ENCODE measurements at places on chromosomes 1 and 21.

- peak; percentile 74 for DNase-seq
Observed at GRCh38 chr1:24909388-24909898, 20.6 kb downstream of the RUNX3 start.

DNA sequence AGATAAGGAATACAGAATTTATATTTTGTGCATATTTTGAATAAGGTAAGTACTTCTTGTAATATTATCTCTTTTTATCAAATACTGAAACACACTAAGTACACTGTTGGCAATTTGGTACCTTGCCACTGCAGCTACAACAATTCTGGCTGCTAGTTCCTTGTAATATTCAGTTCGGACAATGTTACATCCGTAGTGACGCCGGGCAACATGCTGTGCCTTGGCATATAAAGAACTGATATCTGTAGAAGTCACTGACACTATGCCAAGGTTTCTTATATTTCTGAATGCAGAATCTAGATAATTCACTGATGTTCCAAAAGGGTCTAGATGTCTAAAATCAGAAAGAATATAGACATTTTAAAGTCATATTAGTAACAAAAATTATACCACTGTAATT is 17.5 kb downstream of the TRMT1L start:
- no peak for DNase-seq

DNA sequence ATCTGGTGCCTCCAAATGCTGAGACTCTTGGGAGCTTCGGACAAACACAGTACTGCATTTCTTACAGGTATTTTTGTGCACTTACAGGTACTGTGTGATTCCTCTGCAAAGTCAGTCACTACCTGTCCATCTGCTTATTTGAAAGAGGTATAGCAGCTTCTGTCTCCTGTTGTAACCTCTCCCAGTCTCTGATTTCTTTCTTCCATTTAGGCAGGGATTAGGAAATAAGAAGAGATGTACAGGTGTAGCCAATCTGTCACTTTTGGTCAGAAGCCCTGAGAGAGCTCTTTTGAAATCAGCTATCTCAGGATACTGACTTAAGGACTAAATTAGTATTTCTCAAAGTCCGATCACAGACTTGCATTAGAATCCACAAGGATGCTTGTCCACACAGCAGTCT is 54.0 kb downstream of the AKT3 start:
- DNase-seq: no peak

DNA sequence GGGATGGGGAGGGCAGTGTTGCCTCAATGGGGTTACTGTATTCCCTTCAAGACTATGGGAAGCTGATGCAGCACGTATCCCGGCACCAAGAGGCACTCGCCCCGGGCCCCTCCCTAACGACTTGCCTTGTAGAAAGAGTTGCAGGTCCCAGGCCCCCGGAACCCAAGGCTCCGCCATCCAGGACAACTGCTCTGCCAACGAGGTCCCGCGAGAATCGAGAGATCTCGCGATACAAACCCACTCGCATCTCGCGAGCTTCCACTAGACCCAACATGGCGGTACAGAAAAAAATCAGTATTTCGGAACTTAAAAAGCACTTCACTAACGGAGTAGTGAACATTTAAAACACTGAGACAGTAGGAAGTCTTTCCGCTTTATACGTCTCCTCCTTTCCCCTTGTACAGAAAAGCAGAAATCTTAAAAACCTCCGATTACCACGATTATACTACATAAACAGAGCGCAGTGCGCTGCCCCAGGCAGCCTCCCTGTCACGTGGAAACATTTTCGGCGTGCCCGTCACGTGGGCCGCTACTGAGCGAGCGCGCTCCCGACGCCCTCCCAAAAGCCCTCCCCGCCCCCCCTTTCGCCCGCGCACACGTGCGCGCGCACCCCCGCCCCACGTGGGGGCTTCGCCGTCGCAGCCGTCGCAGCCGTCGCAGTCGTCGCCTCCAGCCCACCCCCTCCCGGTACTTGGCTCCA is at the start of gene ZZZ3:
ZZZ3 (minus strand) TSS at position 199 of the 700 bp plus-strand sequence. CDS start 49,304 bp downstream, outside the sequence.
- DNase-seq: peak; percentile 93

- no peak for DNase-seq
Observed at GRCh38 chr1:147111381-147112130, 60.7 kb downstream of the PRKAB2 start.

- DNase-seq: no peak
Observed at GRCh38 chr1:164524810-164525209, 34.2 kb upstream of the PBX1 start.

DNA sequence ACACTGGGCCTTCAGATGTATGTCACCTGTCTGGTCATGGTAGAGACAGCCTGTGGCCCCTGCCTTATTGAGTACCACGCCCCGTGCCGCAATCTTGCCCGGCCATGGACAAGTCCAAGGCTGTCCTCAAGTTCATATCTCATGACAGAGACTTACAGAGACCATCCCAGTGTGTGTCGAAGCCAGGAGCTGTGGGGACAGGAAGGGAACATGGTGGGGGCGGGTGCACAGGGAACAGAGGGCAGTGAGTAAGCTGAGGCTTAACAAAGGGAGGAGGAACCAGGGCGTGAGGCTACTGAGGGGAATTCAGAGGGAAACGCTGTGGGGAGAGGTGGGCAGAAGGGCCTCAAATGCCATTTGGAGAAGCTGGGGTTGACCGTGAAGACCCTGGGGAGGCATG is 75.8 kb downstream of the ALPL start:
- no peak for DNase-seq

- DNase-seq: no peak
Observed at GRCh38 chr1:41876576-41877445, 41.9 kb downstream of the HIVEP3 start.

DNA sequence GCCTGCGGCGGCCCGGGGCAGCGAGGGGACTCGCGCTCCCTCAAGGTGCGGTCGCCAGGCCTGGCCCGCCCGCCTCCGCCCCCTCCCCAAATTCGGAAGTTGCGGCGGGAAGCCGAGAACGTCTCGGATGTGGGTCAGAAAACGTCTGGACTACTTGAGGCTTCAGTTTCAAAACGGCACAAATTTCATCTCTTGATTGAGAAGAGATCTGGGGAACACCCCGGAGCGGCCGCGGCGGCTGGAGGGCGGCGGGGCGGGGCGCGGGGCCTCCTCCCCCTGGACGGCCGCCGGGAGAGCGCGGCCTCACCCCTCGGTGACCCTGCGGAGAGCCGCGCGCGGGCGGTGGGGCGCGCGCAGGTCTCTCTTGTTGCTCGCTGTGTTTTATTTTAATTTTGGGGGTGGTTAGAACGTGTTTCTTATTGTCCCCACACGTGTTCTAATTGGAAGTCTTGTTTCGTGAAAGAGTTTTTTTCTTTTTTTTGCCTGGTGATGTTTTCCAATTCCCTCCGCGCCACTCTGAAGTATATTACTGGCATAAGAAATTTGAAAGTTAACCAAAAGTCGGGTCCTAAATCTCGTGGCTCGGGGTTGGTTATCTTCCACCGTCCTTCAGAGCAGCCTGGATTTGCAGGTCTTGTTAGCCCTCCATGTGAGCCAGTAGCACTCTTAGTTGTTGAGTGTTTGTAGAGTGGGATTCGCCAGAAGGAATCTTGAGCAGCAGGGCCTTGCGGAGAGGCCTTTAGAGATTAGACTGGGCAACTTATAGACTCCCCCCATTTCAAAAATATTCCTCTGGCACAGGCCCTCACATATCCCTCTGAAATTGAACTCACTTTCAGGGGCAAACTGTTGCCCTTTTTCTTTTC is 749 bp downstream of the PCBP3 start:
- DNase-seq: no peak

- peak; percentile 56 for DNase-seq
Observed at GRCh38 chr1:38047603-38048141, 1.1 kb upstream of the POU3F1 start.

DNA sequence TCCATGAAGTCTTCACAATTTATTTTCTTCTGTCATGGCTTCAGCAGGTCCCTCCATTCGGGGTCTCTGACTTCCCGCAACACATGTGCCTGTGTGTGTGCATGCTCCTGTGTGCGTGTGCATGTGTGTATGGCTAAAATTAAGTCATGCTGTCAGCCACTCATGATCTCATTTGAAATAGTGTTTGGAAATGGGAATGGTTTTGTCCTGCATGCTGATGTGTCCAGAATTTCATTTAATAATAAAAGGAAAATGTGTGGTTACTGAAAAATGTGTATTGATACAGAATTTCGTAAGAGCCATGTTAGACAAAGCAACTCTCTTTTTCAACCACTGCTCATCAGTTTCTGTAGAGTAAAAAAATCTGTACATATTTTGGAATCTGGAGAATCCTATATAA is 123.8 kb upstream of the PRDX6 start:
- no peak for DNase-seq

- peak; percentile 57 for DNase-seq
Observed at GRCh38 chr1:21216835-21217811, 40.4 kb upstream of the EIF4G3 start.

Data from ACHN (cell line).